Activated naive CD8-positive, alpha-beta T cell treated with anti-CD3 and anti-CD28 coated beads, Interleukin-2, amount 10 ng/mL, durations not matched to agents 7 days and 5 days (primary cell): ENCODE measurements at places on chromosomes 16 and 17. TPM values are rescaled to one million over a fixed set of nuclear protein-coding genes. Genes with fewer than 3 reads are reported as not detected.

DNA sequence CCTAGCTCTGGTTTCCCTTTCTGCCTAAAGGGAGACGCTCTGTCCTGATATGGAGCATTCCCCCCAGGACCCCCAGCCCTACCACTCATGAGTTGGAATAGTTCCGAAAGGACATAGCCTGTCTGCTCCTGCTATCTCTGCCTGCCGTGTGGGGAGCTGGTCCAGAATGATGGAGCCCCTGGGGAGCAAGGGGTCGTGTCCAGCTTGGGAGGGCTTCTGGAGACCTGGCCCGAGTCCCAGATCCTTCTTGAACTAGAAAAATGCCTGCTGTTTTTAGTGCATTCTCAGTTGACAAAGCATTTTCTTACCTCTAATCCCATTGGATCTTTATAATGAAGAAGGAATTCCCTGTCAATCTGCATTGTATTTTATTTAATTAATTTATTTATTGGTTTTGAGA, 9.1 kb upstream of the GRN start:
- no peaks in the 10 kb centered on the region for H3K36me3 ChIP-seq
- peaks cover 7% of the 10 kb centered on the region for H3K4me1 ChIP-seq
- H3K27ac ChIP-seq: no peak overlapping the region

DNA sequence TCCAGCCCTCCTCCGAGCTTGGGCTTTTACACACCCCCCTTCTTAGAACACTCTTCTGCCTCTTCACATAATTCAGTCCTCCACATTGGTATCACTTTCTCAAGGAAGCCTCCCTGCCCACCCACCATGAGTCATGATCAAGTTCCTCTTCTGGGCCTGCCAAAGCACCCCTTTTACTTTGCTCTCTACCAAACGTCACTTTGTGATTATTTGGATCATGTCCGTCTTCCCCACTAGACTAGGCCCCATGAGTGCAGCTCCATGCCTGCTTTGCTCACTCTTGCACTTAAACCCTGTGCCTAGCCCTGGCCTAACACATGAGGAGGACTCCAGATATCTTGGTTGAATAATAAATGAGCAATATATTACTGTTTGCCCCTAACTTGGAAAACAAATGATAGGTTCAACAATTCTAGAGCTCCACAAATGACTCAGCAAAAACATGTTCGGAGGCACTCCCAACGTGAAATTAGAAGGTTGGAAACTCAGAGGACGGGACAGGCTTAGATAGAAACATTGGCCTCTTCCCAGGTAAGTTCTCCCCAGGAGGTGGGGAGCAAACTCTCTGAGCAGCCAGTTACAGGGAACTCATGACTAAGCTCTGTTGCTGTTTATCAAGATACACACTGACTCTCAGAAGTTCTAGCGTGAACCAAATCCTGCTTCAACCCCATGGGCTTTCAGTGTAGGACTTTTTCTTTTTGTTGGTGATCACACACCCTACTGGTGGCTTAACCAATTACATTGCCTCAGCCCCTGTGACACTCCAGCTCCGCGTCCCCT, 28.3 kb downstream of the G6PC1 start:
- no peak for DNase-seq
- H3K27ac ChIP-seq: peak overlapping the region; percentile 27
- H3K4me1 ChIP-seq: peaks cover 11% of the 10 kb centered on the region
- no peak overlapping the region for H3K4me3 ChIP-seq
- H3K36me3 ChIP-seq: no peaks in the 10 kb centered on the region
- H3K27me3 ChIP-seq: peaks cover 6% of the 10 kb centered on the region

LPCAT2 gene
- 0.30 TPM for total RNA-seq

ST6GALNAC2 gene
- 3.9 TPM for total RNA-seq

GRCh38 chr16:23320693-23321092, 18.6 kb downstream of the SCNN1B start:
- no peak overlapping the region for H3K4me3 ChIP-seq
- no peaks in the 10 kb centered on the region for H3K36me3 ChIP-seq

CAVIN1 gene
- total RNA-seq: 5.3 TPM
